ENCODE measurements at places on chromosomes 5 and 9.
A peak's percentile ranks its signal among the peaks of the same experiment; 100 is the strongest.

DNA sequence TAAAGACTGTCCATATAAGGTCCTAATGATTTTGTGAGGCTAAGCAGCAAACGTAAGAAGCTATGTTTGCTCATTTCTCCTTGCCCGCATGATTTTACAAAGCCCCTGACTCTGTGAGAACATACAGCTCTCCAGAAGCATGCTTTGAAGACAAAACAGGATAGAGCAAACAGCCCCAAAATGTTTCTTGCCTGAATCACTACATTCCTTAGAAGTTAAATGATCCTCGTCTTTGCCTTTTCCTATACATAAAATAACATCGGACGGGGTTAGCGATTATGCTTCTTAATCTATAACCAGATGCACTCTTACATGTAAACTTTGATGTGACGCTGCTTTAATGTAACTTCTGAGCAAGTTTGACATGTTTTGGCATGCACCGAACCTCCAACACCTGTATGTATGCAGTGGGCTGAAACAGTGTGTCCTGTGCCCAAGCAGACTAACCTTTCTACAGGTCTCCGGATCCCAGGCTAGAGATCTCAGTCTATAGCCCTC is 353.7 kb downstream of the CETN3 start:
- DNase-seq, result no peak

DNA sequence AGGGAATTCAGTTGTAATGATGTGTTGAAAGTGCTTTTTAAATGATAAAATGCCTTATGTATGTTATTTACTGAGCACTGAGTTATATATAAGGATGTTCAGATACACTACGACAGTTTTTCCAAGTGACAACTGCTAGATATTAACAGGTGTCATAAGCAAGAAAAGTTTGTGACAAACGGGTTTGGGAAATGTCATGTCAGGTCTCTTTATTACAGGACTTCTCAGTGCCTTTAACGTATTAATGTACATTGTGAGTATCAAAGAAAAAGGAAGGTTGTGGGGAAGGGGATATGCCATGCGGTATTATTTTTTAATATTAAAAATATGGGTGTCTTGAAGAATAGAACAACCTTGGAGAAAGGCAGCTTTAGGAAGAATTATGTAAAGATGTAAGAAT is 56.4 kb downstream of the RAI14 start:
- no peak for DNase-seq

DNA sequence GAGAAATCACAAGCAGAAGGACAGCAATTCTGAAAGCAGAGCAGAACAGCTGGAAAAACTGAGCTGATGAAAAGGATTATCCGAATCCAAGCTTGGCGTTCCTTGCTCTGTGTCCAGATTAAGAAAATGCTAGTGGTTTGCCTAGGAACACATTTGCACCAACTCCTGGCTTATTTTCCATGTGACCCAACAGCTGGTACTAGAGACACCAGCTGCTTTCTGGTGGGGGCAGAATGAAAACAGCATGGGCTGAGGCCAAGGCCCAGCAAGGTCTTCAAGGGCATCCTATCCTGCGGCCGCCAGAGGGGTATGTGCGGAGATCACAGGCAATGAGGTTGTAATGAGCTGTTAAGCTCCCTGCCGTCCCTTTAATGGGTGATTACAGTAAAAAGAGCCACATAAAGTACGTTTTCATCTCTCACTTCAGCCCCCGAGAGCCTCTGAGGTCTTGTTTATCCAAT is 131.5 kb downstream of the DOCK8 start:
- no peak for DNase-seq

DNA sequence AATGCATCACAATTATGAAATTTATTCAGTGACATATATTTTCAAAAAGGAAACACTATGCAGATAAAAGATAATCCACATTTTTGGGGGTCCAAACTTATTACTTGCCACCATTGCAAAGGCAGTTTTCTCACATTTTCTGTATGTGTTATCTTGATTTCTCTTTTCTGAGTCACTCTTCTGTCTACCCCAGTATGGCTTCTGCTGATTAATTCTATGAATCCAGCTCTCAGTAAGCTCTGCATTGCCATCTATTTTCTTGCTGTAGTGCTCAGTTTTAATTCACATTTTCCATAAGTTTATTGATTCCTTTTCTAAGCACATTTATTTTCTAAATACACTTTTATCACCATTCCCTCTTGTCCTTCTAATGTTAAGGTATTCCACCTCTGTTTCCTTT is 1.7 kb downstream of the IFNA10 start:
- peak; percentile 5 for DNase-seq

DNA sequence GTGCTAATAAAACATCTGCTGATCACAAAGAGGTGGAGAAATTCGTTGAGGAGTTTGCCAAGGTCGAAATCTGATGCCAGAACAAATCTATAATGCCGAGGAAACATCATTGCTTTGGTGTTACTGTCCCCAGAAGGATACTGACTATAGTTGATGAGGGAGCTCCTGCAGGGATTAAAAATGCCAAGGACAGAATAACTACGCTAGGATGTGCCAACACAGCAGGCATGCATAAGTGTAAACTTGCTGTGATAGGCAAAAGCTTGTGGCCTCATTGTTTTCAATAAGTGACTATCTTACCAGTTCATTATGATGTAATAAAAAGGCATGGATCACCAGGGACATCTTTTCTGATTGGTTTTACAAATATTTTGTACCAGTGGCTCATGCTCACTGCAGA is 66.8 kb upstream of the ADCY2 start:
- no peak for DNase-seq
